Calu3 (cell line): ENCODE measurements at places on chromosomes 6 and 20.
A peak's percentile ranks its signal among the peaks of the same experiment; 100 is the strongest.

DNA sequence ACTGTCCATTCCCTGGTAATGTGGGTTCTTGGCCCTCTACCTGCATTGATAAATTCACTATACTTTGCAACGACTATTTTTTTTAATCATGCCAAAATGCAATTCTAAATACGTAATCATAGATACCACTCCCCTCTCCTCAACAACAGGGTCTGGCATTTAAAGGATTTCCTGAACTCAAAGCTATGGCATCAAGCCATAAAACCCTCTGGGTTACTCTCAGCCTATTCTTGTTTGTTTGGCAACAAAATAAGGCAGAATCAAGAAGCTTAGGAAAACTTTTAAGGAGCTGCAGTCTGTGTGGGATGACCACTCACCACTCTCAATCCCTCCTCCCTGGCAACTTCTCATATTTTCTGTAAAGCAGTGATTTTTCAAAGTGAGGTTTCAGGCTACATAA is 669.9 kb upstream of the ID4 start:
- no peak for DNase-seq

DNA sequence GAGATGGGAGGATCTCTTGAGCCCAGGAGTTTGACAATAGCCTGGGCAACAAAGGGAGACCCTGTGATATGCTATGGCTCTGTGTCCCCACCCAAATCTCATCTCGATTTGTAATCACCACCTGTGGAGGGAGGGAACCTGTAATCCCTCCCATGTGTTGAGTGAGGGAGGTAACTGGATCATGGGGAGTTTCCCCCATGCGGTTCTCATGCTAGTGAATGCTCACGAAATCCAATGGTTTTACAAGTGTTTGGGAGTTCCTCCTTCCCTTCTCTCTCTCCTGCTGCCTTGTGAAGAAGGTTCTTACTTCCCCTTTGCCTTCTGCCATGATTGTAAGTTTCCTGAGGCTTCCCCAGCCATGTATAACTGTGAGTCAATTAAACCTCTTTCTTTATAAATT is 3.4 kb downstream of the NUDT3 start:
- DNase-seq = no peak

DNA sequence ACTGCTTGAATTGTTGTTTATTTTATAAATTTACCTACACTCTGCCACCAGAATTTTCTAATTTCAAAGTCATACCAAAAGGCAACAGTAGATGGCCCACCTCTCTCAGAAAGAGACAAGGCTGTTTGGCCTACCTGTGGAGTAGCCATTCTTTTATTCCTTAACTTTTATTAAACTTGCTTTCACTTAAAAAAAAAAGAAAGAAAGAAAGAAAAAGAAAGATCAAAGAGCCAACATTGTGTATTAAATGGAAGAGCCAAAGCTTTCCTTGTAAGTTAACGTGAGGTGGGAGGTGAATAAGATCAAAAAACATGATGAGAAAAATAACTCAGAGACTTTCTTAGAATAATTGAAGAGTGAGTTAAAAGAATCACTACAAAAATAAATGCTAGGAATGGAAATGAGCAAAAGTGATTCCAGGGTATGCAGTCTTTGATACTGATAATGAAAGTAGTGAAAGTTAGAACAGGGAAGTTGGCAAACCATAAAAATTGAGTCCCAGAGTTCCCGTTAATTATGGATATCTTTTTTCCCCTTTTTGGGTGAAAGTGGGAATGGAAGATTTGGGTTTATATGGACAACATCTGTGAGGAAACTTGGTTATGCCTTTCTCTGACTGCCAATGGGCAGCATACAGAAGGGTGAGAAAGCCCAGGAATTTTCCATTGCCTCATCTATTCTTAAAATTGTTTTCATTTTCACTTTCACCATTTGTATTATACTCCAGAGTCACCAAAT is 35.9 kb upstream of the MYB start:
- peak; percentile 30 for DNase-seq

GRCh38 chr6:29946223-29947076 is 4.1 kb downstream of the HLA-A start:
- DNase-seq = no peak

DNA sequence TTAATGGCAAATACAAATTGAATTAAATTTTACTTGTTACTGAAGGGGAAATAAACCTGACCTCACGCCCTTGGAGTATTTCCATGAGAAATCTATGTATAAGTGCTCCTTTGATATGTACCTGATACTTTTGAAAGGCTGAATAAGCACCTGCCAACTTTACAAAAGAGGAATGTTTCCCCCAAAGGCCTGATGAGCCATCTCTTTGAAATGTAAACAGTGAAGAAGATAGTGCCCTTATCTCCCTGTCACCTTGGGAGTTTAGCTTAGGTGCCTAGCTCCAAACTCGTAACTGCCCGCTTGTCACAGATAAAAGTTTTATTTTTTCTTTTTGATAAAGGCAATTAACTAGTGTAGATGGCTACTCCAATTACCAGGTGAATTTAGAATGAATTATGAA is 1.1 kb upstream of the ZNF343 start:
- DNase-seq = no peak
